ENCODE measurements at places on chromosomes 11 and 22.

- no peak for DNase-seq
Observed at GRCh38 chr11:76240161-76240540, 33.8 kb upstream of the WNT11 start.

- no peak for DNase-seq
Observed at GRCh38 chr11:36118084-36118483, 171.1 kb downstream of the COMMD9 start.

DNA sequence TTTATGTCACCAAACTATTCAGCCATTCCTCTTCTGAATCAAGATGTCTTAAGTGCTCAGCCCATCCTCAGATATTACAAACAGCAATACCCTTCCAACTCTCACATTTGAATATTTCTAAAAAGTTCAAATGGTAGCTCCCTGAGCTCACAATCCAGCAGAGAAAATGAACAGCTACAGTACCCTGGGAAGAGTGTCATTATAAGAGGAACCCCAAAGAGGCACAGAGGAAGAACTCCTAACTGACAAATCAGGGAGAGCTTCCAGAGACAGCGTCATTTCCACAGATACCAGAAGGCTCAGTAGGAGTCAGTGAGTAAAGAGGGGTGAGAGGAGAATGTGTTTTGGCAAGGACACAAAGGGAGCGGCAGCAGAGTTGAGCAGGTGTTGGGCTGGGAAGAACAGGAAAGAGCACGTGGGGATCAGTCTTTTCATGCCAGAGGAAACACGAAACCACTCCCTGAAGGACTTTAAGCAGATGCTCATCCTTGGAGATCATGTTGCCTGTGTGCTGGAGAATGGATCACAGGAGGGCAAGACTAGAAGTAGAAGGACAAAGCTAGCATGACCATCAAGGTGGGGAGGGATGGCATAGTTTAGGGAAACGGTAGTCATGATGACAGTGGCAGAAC is 4.3 kb downstream of the CLTCL1 start:
- DNase-seq: no peak

- DNase-seq: no peak
Observed at GRCh38 chr22:47808236-47808635, 1045.8 kb downstream of the TBC1D22A start.

DNA sequence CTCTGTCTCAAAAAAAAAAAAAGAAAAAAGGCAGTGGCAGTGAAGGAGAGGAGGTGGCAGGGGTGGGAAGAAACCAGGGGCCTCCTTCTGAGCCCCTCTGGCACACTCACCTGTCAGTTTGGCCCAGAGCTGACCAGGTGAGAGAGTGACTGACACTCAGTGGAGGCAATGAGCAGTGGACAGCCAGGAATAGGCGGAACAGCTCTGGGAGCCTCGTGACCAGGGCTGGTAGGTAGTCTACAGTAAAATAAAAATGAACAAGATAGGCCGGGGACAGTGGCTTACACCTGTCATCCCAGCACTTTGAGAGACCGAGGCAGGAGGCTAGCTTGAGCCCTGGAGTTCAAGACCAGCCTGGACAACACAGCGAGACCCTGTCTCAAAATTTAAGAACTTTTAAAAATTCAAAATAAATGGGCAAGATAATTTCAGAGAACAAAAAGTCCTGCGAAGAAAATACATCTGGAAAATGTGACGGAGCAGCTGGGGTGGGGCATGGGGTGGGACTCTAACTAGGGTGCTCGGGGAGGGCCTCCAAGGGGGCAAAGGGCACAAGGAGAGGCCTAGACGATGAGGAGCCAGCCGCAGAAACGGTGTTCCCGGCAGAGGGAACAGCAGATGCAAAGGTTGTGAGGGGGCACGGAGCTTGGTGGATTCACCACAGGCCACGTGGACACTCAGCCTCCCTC is 3.8 kb upstream of the PDXP start:
- no peak for DNase-seq

DNA sequence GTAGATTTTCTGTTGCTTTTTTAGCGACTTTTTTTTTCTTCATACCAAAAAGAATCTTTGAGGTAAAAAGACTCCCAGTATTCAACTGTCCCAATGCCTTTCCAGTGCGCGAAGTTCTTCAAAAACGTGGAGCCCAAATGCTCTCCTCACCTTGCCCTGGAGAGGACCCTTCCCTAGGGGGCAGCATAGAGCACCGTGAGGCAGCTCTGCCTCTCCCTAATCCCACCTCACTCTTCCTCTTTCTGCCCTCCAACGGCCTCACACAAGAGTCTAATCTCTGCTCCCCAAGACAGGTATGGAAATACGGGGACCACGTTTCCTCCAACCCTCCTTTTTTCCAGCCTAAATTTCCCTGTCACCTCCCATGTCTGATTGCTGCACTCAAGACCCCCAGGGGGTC is 117.5 kb upstream of the ALX4 start:
- DNase-seq: no peak

DNA sequence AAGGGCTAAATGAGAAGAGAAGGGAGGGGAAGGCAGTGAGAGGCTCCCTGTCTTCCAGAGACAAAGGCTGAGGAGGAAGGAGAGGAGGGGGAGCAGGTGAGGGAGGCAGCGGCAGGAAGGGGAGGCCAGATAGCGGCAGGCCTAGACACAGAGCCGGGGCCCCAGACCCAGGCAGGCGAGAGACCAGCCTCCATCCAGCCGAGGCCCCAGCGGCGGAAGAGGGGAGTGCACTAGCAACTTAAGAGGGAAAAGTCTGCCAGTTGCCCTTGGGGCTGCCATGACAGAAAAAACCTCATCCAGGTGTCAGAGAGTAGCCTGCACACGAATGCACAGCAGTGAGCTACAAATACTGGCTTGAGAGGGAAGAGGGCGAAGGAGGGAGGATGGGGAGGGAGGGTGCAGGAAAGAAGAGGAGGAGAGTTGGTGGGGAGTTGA is 46.7 kb downstream of the IGLL1 start:
- DNase-seq: peak; percentile 46

DNA sequence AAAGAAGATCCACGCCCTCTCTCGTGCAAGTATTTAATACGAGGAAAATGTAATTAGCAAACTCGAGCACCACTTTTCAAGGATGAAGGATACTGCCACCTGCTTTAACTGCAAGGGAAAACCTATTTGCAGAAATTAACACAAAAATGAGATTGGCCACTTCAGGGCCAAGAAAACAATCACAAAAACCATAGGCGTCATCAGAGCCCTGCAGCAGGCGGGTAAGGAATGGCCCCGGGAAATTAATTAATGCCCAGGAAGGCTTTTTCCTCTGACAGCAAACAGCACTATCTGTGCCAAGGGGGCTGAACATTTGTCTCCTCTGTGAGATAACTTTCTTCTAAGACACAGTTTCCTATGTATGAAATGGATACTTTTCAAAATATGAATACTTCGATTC is 255.7 kb downstream of the CTTN start:
- no peak for DNase-seq

Data from stimulated activated CD4-positive, alpha-beta T cell treated with anti-CD3 and anti-CD28 coated beads, Interleukin-4, amount 100 ng/mL, for 1 hour (primary cell).